ENCODE measurements at places on chromosomes 4 and X.

GRCh38 chrX:121356139-121356849 is 308.9 kb downstream of the GLUD2 start:
- DNase-seq, result no peak

GRCh38 chrX:21948897-21949578 is 8.5 kb downstream of the SMS start:
- no peak for DNase-seq

DNA sequence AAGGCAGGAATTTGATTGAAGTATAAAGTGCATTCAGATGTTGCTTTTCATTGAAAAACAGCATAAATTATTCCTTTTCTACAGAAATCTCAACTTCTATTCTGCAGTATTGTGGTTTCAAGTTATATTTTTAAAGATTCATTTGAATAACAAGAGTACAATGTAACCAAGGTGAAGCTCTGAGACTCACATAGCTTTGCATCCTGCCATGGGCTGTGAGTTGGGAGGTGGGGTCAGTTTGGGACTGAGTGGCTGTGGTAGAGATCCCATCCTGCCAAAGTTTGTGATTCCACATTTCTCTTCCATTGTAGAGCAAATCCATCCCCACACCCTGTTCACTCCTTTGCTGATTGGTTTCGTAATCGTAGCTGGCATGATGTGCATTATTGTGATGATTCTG is 69.2 kb downstream of the KIT start:
- DNase-seq, result no peak

- DNase-seq, result no peak
Measured at GRCh38 chrX:42954880-42955279, 176.9 kb upstream of the PPP1R2C start.

GRCh38 chr4:145760176-145760575 is 80.2 kb downstream of the C4orf51 start:
- no peak for DNase-seq

- no peak for DNase-seq
Measured at GRCh38 chr4:128635955-128636560, 173.4 kb upstream of the JADE1 start.

DNA sequence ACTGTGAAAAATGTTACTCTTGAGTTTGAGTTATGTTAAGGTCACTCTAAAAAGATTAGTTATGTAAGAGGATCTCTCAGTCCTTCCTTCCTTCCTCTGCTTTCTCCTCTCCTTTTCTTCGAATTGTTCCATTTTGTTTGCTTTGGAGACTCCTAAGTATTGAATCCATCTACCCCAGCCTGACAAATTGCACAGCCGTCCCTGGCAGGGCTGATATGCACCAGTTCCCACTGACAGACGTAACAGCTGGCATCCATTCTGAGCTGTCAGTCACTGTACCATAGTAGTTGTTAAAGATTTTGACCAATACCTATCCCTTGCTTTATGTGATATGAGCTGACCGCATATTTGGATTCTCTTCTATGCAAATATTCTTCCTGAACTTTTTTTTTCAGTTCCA is 210.7 kb upstream of the IGFBP7 start:
- peak; percentile 20 for DNase-seq
